ENCODE measurements at places on chromosomes 12 and 14. TPM values are rescaled to one million over a fixed set of nuclear protein-coding genes. Genes with fewer than 3 reads are reported as not detected.

- no peaks in the 10 kb centered on the region for H3K4me1 ChIP-seq
- H3K27me3 ChIP-seq = no peaks in the 10 kb centered on the region
- no peak overlapping the region for H3K4me3 ChIP-seq
- no peak overlapping the region for H3K27ac ChIP-seq
Observed at GRCh38 chr14:100434911-100435438, 111.8 kb downstream of the SLC25A47 start.

The RNF34 gene
- total RNA-seq = 52.4 TPM

The CEBPE gene
- not detected for total RNA-seq

DNA sequence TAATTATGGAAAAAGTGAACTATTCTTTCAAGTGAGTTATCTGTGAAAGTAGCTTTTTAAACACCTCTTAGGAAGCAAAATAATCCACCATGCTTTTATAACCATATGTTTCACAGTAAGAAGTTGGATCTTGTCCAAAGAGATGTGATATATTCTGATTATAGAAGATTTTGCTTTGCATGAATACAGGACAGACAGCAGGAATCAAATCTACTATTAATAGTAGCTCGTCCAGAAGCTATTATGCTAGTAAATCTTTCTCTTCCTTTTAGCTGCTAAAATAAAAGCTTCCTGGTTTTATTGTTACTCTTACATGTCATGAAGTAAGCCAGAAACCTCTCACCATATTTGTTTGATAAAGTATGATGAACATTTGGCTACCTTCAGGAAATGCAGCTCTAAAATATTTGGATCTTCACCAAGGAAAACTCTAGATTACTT, 257.0 kb downstream of the IPO8 start:
- no peaks in the 10 kb centered on the region for H3K36me3 ChIP-seq
- no peak overlapping the region for H3K4me3 ChIP-seq
- DNase-seq = no peak
- H3K27ac ChIP-seq = no peak overlapping the region
- no peaks in the 10 kb centered on the region for H3K27me3 ChIP-seq

DNA sequence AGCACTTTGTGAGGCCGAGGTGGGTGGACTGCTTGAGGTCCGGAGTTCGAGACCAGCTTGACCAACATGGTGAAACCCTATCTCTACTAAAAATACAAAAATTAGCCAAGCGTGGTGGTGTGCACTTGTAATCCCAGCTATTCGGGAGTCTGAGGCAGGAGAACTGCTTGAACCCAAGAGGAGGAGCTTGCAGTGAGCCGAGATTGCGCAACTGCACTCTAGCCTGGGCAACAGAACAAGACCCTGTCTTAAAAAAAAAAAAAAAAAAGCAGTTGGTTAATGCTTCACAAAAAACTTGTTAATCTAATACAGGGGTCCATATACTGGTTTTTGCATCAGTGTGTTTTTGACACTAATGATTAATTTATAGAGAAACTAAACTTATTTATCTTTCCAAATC, 18.5 kb upstream of the SLC7A8 start:
- H3K27ac ChIP-seq = no peak overlapping the region
- no peaks in the 10 kb centered on the region for H3K4me1 ChIP-seq
- no peak overlapping the region for H3K4me3 ChIP-seq

DNA sequence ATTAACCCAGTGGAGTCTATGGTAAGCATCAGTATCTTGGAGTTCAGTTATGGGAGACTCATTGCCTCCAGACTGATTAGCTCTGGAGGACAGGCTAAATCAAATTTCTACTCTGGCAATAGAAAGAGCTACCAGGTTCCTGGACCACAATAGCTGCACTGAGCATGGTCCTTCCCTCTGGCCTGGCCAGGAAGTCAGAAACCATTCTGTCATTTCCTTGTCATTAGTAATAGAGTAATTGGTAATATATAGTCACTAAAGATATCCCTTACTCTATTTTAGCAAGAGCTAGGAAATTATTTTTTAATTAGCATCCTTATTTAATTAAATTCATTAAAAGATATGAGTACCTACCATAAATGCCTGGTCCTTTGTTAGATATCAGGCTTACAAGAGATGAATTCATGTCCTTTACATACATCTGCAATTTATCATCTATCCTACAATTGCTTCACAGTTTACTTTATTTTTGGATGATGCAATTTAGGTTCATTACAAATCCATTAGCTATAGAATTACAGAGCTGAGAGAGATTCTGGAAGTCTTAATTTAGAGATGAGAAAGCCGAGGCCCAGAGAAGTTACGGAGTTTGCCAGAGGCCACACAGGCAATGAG, 23.7 kb upstream of the TDRD9 start:
- H3K36me3 ChIP-seq = no peaks in the 10 kb centered on the region
- H3K27ac ChIP-seq = no peak overlapping the region
- no peak overlapping the region for H3K4me3 ChIP-seq
- DNase-seq = no peak

GRCh38 chr12:5546616-5547015, 114.7 kb downstream of the NTF3 start:
- no peak overlapping the region for H3K4me3 ChIP-seq
- no peaks in the 10 kb centered on the region for H3K27me3 ChIP-seq
- no peak for DNase-seq
- no peaks in the 10 kb centered on the region for H3K4me1 ChIP-seq
- H3K27ac ChIP-seq = no peak overlapping the region
- no peaks in the 10 kb centered on the region for H3K36me3 ChIP-seq

DNA sequence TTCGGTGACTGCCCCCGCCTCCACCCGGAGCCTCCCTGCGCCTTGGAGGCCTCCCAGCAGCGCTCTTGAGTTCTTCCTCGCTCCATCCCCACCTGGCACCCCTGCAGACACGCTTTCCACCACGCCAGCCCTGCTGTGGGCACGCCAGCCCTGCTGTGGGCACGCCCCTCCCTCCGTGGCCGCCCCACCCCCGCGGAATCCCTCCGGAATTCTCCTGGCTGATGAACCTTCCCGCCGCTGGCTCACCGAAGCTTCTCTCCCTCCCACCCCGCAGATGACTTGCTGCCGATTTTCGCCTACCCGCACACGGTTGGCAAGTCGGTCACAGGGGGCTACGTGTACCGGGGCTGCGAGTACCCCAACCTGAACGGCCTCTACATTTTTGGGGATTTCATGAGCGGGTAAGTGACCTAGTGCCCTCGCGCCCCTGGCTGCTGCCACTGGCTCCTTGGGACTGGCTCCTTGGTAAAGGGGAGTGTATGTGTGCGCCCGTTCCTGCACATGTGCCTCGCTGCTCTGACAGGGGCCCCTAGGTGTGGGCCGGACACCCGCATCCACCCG, 15.2 kb downstream of the HHIPL1 start:
- no peak for DNase-seq
- H3K36me3 ChIP-seq = no peaks in the 10 kb centered on the region
- H3K4me3 ChIP-seq = no peak overlapping the region
- H3K4me1 ChIP-seq = no peaks in the 10 kb centered on the region
- peaks cover 4% of the 10 kb centered on the region for H3K27me3 ChIP-seq

DNA sequence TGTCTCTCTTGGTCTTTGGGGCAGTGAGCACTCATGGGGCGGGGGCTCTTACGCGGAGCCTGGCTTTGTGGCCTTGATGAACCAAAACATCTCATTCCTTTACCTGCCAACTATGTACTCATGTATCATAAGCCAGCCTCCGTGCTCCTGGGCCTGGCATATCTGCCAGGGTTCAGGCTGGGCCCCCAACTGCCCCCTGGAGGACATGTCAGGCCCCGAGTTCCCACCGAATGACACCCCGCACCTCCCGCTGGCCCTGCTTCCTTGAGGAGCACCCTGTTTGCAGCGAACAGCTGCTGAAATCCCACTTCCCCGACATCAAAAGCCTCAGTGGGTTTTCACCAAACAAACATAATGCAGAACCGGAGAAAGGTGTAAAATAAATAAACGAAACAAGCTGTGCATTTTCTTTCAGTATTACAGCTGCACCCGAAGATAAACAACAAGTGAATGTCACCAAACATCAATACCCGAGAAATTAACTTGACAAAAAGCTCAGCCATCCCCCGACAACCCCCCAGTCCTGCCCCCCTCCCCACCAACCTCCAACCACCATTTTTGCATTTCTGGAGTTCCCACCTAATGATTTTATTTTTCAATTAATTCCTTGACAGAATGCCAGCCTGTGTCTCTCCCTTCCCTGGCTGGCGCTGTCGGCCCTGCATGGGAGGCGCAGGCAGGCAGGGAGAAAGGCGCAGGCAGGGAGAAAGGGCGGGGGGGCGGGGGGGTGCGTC, 139.2 kb downstream of the RBM19 start:
- H3K4me3 ChIP-seq = no peak overlapping the region
- H3K36me3 ChIP-seq = no peaks in the 10 kb centered on the region
- no peak for DNase-seq
- H3K4me1 ChIP-seq = no peaks in the 10 kb centered on the region
- no peak overlapping the region for H3K27ac ChIP-seq
- no peaks in the 10 kb centered on the region for H3K27me3 ChIP-seq

The LHX5 gene
- not detected for total RNA-seq

- no peak overlapping the region for H3K27ac ChIP-seq
- H3K4me3 ChIP-seq = no peak overlapping the region
- H3K4me1 ChIP-seq = peaks cover 26% of the 10 kb centered on the region
- H3K27me3 ChIP-seq = no peaks in the 10 kb centered on the region
- no peaks in the 10 kb centered on the region for H3K36me3 ChIP-seq
Observed at GRCh38 chr14:73467800-73468199, 9.5 kb upstream of the NUMB start.

DNA sequence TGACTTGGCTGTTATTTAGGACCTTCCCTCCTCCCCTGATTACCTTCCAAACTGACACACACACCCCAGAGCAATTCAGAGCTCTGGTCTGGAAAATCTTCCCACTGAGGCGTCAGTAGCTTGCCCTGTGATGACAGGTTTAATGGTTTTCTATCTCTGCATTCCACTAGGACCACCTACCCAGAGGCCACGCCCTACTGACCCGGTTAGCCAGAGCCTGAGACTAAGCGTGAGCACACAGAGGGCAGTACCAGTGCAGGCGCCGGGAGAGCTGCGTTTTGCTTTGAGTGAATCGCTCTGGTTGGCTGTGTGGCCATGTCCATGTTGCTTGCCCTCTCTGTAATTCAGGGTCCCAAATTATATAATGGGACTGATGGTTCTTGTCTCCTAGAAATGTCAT, 36.2 kb upstream of the ATP2A2 start:
- no peak overlapping the region for H3K27ac ChIP-seq
- no peak for DNase-seq
- H3K36me3 ChIP-seq = no peaks in the 10 kb centered on the region
- H3K4me3 ChIP-seq = no peak overlapping the region
- H3K4me1 ChIP-seq = peaks cover 36% of the 10 kb centered on the region

The GUCY2C gene
- total RNA-seq = 0.55 TPM

DNA sequence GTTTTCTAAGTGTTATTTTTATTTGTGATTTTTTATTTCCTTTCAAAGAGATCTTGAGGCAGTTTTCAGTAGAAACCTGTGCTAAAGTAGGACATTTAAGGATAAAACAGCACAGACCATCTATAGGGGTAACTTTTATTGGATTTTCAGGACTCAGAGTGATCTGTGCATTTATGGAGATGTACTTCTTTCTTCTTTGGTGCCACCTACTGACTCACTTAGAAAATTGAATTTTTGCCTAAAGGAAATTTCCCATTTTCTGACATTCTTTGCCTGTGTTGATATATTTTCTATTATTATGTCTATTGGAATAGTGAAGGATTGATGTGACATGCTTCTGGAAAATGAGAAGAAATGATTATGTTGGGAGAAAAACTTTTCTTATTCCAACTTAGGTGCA, 113.0 kb downstream of the UNC79 start:
- no peak for DNase-seq
- H3K36me3 ChIP-seq = no peaks in the 10 kb centered on the region
- no peaks in the 10 kb centered on the region for H3K4me1 ChIP-seq
- H3K27me3 ChIP-seq = no peaks in the 10 kb centered on the region
- no peak overlapping the region for H3K27ac ChIP-seq
- no peak overlapping the region for H3K4me3 ChIP-seq

The CCDC197 gene
- not detected for total RNA-seq

DNA sequence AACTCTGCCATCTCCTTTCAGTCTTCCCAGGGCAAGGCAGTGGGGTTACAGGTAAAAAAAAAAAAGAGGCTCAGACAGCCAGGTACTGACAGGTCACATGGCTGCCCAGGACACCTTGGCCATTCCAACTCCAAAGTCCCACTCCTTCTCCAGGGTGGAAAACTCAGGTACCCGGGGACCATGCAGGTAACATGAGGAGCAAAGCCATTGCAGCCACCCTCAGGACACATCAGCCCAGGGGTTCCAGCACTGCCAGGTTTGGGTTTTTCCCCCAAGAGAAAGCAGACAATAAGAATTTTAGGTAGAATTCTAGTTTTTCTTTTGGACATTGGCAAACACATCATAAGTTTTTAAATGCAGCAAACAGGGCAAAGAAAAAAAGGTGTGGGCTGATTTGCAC, 15.3 kb downstream of the FAM222A start:
- no peaks in the 10 kb centered on the region for H3K27me3 ChIP-seq
- no peaks in the 10 kb centered on the region for H3K4me1 ChIP-seq

The CLEC4C gene
- total RNA-seq = not detected

DNA sequence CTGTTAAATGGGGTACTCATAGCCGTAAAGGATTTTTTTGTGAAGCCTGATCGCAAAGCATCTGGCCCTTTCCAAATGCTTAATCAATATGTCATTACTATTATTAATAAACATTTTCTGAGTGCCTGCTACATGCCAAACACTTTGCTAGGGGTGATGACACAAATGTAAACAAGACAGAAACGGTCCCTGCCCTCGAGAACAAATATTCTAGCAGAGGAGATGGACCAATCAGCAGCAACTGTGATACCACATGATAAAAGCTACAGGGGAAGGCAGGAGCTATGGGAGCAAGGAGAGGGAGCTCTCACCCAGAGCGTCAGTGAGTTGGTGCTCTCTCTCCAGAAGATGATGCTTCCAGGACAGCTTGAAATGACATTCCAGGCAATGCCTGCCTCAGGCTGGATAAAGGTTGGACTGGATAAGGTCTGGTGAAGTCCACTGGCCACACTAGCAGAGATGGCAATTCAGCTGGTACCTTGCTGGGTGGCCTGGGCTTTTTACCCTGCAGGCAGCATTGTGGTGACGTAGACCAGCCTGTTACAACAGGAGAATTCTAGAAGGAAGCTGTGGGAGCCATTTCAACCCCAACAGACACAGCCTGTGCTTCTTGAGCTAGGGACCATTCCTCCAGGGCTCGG, 41.1 kb downstream of the ERH start:
- no peak overlapping the region for H3K4me3 ChIP-seq
- DNase-seq = peak; percentile 55
- no peaks in the 10 kb centered on the region for H3K27me3 ChIP-seq

DNA sequence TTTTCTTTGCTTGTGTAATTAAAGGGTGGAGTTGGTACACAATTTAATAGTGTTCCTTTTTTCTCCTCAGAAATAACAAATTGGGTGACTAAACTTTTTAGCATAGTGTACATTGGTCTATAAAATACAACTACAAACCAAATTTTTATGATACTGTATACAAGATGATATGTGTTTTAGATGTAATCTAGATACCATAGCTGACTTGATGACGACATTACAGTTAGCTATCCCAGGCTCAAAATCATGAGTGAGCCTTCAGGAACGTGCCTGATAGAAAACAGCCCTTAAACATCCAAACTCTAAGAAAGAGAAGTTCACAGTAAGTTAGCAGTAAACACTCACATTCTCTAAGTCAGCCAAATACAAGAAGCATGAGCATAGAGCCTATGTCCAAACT, 99.0 kb upstream of the SSTR1 start:
- H3K27ac ChIP-seq = no peak overlapping the region
- no peak for DNase-seq
- no peak overlapping the region for H3K4me3 ChIP-seq
- no peaks in the 10 kb centered on the region for H3K27me3 ChIP-seq
- H3K4me1 ChIP-seq = no peaks in the 10 kb centered on the region

All from sigmoid colon (tissue), 7 donors.